HepG2 (cell line): ENCODE measurements at places on chromosomes 1 and 21.

- no peak for DNase-seq
Measured at GRCh38 chr1:67948151-67949080, 102.0 kb downstream of the DIRAS3 start.

GRCh38 chr1:88609051-88609450 is 75.0 kb upstream of the PKN2 start:
- DNase-seq: no peak

- no peak for DNase-seq
Measured at GRCh38 chr1:181123173-181123572, 34.7 kb downstream of the IER5 start.

DNA sequence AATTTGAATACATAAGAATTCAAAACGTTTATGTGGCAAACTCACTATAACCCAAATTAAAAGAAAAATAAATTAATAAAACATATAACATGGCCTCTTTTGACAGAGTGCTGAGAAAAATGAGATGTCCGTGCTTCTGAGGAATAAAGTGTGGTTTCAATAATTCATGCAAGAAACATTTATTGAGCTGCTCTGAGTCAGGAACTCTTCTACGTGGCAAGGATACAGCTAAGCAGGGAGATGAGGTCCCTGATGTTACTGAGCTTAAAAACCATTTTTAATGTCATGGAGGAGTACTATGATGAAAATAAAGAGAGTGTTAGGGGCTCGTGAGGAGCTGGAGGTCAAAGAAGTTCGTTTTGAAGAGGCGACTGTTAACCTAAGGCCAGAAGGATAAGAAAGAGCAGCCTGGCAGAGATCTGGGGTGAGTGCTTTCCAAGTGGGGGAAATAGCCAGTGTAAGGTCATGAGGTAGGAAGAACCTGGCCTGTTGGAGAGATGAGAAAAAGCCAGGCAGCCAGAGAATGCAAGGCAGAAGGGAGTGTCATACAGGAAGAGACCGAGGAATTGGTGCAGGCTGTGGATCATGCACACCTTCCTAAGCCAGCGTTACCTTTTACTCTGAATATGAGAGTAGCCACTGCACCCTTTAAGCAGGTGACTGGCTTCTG is 182.2 kb upstream of the DUSP10 start:
- DNase-seq: no peak

- DNase-seq: no peak
Measured at GRCh38 chr1:67723620-67724019, 38.6 kb downstream of the GADD45A start.

GRCh38 chr1:52332411-52332810 is 33.6 kb downstream of the CC2D1B start:
- DNase-seq: no peak

GRCh38 chr1:83928396-83928795 is 70.5 kb downstream of the TTLL7 start:
- no peak for DNase-seq

DNA sequence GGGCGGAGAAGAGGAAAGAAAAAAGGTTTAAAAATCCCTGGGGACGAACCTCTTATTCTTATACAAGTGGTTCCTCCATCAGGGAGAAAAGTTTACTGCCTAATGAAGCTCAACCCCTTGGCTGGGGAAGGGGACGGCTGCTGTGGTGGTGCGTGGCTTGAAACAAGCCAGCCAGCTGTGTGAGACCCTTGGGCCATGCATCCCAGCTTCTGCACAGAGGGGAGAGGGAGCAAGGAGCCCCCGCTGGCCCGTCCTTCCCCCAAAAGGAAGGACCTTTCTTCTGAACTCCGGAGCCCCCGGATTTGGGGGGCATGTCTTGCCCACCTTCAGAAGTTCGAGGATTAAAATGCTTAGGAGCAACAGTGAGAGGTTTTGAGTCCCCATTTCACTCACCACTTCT is 67.3 kb downstream of the STUM start:
- DNase-seq: no peak

DNA sequence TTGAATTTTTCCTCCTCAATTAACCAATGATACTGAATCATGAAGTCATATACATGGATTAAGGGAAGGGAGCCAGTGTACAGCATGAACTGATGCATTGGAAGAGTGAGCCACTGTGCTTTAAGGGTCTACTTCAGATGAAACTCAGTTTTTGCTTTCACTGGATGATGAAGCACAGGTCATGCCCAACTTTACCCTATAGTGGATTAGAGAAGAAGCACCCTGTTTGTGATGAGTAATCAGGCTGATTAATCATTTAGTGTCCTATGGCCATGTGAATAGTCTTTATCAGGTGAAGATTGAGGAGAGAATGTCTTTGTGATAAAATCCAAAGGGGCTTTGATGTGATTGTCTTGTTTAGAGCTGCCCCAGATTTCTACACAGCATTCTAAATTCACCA is 24.7 kb upstream of the LAMC1 start:
- no peak for DNase-seq

DNA sequence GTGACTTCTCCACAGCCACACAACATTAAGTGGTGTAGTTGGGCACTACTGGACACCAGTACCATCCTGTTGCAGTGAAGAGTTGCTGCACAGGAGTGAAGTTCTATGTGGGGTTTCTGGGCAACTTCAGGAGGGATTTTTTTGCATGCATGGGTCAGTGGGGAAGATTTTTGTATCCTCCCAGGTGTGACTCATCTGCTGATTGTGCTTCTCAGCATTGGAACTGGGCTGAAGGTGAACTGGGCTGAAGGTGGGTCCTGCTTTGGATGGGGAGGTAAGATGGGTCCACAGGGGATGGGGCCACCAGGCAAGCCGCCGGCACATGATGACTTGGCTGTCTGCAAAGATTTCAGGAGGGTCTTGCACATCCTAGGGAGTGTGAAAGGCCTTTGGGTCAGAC is 2.6 kb downstream of the SERINC2 start:
- no peak for DNase-seq
